ENCODE measurements at places on chromosomes 13 and 19.

- DNase-seq: no peak
These were observed 16.3 kb downstream of the ATP11A start for GRCh38 chr13:112706171-112706570.

- no peak for DNase-seq
These were observed 12.1 kb downstream of the KLHL26 start for GRCh38 chr19:18648973-18649315.

- DNase-seq: no peak
These were observed 1.6 kb downstream of the DCLK1 start for GRCh38 chr13:36129539-36129938.

- no peak for DNase-seq
These were observed 122.9 kb upstream of the RNF113B start for GRCh38 chr13:98299966-98300350.

GRCh38 chr13:79227418-79227817 lies 178.6 kb downstream of the RBM26 start:
- DNase-seq: no peak

DNA sequence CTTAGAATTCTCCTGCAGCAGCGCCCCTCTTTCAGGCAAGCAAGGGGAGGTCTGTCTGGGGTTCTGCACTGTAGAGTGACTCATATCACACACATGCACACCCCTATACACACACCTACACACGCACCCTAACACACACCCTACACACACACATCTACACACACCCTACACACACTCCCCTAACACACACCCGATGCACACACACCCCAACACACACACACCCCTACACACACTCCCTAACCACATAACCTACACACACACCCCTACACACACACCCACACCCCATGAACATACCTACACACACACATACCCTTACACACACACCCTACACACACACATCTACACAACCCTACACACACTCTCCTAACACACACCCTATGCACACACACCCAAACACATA lies 493.2 kb downstream of the IRS2 start:
- no peak for DNase-seq

DNA sequence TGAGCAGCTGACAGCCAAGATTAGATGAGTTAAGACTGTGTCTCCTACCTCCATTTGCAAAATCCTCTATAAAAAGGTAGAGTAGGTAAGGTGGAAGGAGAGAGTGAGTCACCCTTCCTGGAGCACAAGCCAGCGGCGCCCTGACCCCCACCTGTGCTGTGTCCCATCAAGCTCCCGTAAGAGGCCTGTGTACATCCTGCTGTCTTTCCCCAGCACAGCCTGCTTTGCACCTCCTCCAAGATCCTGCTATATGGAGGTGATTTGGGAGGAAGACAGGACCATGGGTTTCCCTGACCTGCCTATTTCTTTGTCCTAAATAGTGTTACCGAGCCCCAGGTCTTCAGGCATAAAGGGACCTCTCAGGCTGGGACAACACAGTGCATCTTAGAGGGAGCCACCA lies 62.3 kb upstream of the UQCRFS1 start:
- DNase-seq: no peak

- no peak for DNase-seq
These were observed 32.3 kb upstream of the GJB6 start for GRCh38 chr13:20264271-20265018.

GRCh38 chr19:3522421-3523360 lies 16.3 kb upstream of the TEKTIP1 start:
- no peak for DNase-seq

GRCh38 chr13:51122868-51123566 lies 11.9 kb upstream of the C13orf42 start:
- no peak for DNase-seq

DNA sequence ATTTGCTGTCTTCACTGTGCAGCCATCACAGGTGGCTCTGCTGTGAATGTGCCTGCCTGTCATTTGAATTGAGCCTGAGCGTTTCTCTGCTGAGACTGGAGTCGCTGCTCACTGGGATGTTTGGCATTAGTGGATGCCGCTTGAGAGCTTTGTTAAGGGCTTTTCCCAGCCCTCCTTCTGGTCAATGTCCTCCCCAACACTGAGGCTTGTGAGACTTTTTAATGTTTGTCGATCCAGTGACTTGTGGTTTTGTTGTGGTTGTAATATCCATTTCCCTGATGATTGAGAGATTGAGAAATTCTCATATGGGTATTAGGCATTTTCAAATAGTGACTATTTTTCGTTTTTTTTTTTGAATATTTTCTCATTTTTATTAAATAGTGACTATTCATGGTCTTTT lies 2.6 kb downstream of the TPRX2 start:
- DNase-seq: no peak

GRCh38 chr13:111090169-111090568 lies 24.9 kb upstream of the ARHGEF7 start:
- no peak for DNase-seq

- DNase-seq: no peak
These were observed 158.8 kb downstream of the NHLRC3 start for GRCh38 chr13:39196965-39197646.

- DNase-seq: no peak
These were observed 13.1 kb upstream of the SLITRK6 start for GRCh38 chr13:85812282-85812681.

GRCh38 chr13:81602241-81602640 lies 1261.3 kb upstream of the SPRY2 start:
- DNase-seq: no peak

GRCh38 chr13:110136660-110137585 lies 170.0 kb downstream of the COL4A1 start:
- no peak for DNase-seq

- DNase-seq: no peak
These were observed 28.6 kb upstream of the NANOS3 start for GRCh38 chr19:13848340-13848677.

GRCh38 chr13:36450534-36450933 lies 18.2 kb downstream of the CCNA1 start:
- no peak for DNase-seq

- no peak for DNase-seq
These were observed 5.2 kb downstream of the GARRE1 start for GRCh38 chr19:34259367-34260095.

- no peak for DNase-seq
These were observed 8.2 kb upstream of the ADAMTS10 start for GRCh38 chr19:8618751-8619150.

- DNase-seq: no peak
These were observed 369.9 kb downstream of the KLF5 start for GRCh38 chr13:73428706-73429105.

Data from globus pallidus (tissue), 1 donor.